Upper lobe of right lung (tissue), 1 donor: ENCODE measurements at places on chromosomes 4 and X.

DNA sequence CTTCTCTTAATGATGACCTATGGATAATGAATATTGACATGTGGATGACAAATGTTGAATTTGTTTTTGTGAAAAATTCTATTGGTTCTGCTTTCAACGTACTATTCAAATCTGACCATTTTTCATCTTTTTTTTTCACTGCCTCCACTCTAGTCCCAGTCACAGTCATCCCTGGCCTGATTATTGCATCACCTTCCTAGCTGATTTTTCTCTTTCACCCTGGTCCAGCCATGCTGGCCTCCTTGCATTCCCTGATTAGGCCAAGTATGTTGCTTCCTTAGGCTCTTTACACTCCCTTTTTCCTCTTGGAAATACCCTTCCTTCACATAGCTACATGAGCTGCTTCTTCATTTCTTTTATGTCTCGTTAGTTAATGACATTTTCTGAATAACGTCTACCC, 58.1 kb upstream of the MAP9 start:
- no peak for DNase-seq

GRCh38 chrX:132270699-132271098, 51.5 kb upstream of the RAP2C start:
- DNase-seq, result no peak

- no peak for DNase-seq
These were observed 173.9 kb downstream of the RTL9 start for GRCh38 chrX:110532581-110532931.

DNA sequence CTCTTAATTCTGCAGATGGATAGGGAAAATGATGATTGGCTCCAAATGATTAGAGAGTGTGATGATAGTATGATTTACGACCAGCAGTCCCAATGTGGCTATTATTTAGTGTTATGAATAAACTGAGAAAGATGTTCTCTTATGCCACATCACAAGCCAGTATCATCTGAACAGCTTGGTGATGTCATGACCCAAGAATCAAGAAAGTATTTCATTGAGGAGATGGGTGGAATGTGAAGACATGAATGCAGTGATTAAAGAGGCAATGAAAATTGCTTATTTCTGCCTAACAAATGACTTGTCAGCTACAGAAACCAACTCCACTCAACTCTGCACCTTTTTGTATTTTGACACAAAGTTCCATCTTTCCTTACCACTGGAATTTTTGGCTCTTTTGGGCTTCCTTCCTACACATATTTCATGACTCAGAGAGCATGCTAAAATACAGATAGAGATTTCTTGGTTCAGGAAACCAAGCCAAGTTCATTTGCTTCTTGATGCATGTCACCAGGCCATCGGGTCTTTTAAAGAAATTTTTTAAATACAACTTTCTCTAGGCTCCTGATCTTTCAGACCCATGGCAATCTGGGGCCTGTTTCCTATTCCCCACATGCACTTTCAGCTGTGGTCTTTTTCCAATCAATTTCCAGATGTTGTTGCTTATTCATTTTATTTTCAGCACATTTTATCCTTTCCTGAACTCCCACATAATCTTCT, 174.2 kb downstream of the HHIP start:
- no peak for DNase-seq

- no peak for DNase-seq
These were observed 1682.3 kb upstream of the TENM3 start for GRCh38 chr4:180560896-180561295.

- no peak for DNase-seq
These were observed 27.4 kb downstream of the ABLIM2 start for GRCh38 chr4:8131210-8131609.

GRCh38 chr4:83083925-83084475, 30.5 kb downstream of the PLAC8 start:
- DNase-seq, result no peak

GRCh38 chr4:22521240-22521639, 5.4 kb upstream of the ADGRA3 start:
- no peak for DNase-seq

GRCh38 chr4:174134361-174134760, 149.1 kb downstream of the FBXO8 start:
- DNase-seq, result no peak

DNA sequence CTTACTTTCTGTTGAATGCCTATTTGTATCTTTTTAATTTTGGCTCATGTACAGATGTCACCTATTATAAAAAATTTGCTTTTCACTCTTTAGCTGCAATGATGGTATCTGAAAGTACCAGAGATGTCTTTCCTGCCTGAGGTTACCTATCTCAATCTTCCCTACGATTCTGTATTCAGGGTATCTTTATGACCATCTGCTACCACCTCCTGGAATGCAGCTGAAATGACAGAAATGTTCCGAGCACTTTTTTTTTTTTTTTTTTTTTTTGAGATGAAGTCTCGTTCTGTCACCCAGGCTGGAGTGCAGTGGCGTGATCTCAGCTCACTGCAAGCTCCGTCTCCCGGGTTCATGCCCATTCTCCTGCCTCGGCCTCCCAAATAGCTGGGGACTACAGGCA, 136.4 kb downstream of the REPS2 start:
- DNase-seq, result no peak

DNA sequence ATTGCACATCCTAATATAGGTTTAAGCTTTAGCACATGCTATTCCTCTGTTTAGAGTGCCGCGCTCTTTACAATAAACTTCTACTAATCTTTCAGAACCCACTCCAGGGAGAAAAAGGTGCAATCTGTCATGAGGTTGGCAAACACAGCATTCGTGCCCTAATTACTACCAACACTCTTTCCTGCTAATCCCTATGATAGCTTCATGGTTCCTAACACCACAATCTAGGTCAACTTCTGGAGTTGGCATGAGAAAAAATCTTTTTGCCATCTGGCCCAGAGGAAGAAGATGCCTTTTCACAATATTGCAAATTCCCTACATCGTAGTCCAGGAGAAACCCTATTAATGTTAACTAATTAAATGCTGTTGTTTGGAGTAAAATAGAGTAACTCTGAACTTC, 39.6 kb downstream of the TMA16 start:
- no peak for DNase-seq

- no peak for DNase-seq
These were observed 22.8 kb downstream of the GPAT3 start for GRCh38 chr4:83558680-83559079.

- DNase-seq, result peak; percentile 81
These were observed 1.3 kb upstream of the RGS12 start for GRCh38 chr4:3291411-3291968.

DNA sequence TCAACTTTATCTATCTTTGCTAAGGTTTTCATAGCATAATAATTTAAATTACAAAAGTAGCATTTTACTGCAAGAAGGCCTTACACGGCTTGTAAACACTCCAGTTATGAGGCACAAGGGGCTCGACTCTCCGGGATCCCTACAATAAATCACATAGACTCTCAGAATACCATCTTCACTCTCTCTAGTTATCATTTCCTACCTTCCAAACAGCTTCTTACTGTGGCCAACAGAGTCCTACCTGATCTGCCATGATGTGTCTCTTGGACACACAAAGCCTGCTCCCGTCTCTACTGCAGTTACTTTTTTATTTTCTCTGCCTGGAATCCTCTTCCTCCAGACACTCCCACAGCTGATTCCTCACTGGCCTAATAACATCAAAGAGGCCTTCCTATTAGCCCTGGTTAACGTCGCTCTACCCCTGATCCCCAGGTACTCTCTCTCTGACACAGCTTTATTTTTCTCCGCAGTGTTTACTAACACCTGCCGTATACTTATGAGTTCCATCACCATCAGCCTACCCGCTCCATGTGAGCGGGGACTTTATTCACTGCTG, 559.6 kb upstream of the DIPK2B start:
- no peak for DNase-seq

DNA sequence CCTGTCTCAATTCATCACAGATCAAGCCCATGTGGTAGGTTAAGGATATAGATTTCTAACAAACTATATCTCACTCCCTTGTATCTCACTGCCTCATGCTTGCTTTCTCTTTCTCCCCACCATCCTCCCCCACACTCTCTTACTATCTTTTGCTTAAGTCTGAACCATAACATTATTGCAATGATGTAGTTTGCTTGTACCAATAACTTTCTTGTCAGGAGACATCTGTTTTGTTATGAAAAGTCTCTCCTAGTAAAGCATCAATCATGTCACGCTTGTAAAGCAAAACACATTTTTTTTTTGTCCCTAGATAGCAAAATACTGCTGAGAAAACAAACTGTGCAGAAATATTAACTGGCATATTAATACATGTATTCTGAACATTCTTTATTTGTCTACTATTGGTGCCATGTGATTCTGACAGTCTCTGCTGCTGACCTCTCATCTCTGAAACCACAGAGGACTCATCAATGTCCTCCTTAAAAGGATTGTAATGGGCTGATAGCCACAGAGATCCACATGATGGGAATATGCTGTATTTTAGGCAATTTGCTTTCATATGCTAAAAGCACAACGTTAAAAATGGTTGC, 217.5 kb downstream of the VEGFC start:
- no peak for DNase-seq

GRCh38 chrX:48468247-48468671, 1.8 kb downstream of the SLC38A5 start:
- no peak for DNase-seq

DNA sequence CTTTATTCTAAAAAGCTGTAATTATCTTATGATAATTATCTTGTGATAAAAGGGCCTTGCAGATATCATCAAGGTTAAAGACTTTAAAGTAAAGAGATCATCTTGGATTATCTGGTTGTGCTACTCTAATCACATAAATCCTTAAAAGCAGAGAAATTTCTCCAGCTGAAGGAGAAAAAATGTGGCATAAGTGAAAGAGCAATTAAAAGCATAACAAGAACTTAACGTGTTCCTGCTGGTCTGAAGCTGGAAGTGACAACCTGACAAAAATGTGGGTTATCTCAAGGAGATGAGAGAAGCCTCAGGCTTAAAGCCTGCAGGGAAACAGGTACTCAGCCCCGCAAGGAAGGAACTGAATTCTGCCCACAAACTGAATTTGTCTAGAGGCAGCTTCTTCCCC, 449.1 kb upstream of the NDST4 start:
- DNase-seq, result no peak

GRCh38 chr4:80094191-80094590, 21.2 kb upstream of the ANTXR2 start:
- no peak for DNase-seq

- no peak for DNase-seq
These were observed 246.4 kb upstream of the SLC7A11 start for GRCh38 chr4:138488533-138488932.

DNA sequence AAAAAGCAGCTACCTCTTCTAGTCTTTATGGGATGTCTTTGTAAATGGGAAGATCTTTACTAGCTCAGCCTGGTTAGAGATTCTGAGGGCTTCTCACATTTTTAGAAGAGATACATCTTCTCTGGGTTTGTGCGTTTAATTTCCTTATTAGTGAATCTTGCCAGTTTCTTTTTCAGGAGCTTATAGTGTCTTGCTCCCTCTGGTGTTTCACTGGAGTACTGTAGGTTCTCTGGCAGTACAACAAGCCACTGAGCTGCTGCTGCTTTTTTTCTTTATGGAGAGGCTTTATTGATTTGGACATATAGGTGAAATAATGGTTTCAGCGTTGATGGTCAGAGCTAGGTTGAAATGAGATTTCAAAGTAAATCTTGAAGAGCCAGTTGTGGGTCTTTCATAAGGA, 82.9 kb downstream of the LAS1L start:
- no peak for DNase-seq

- no peak for DNase-seq
These were observed 19.9 kb downstream of the TMEM164 start for GRCh38 chrX:110022599-110023448.

DNA sequence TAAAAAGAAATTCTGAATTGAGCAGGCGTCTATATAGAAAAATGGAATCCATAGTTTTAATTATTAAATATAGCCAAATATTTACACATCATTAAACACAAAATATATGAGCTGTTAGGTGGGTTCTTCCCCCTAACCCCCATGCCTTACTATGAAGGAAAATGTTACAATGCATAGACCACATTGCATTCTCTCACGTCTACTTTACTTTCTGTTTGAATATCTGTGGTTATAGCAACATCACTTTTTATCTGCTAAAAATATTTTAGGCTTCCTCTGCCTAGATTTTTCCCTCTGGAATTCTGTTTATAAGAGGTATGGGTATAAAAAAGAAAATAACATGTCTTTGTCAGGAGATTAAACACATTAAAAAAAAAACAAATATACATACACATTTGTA, 73.1 kb downstream of the MAML3 start:
- DNase-seq, result no peak

- DNase-seq, result no peak
These were observed 51.7 kb upstream of the VEGFC start for GRCh38 chr4:176844448-176844847.

- no peak for DNase-seq
These were observed 155.5 kb upstream of the PSAPL1 start for GRCh38 chr4:7590189-7590588.

DNA sequence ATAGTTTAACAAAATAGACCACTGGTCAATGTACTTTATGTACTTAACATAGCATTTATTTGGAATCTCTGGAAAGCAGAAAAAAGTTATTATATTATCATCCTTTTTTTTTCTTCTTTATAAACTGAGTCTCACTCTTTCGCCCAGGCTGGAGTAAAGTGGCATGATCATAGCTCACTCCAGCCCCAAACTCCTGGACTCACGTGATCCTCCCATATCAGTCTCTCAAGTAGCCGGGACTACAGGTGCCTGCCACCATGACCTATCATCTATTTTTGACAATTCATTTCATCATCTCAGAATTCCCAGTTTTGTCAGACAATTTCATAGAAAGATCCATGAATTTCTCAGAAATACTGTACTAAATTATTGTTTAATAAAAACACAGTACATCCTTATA, 12.7 kb downstream of the RAB28 start:
- DNase-seq, result no peak

DNA sequence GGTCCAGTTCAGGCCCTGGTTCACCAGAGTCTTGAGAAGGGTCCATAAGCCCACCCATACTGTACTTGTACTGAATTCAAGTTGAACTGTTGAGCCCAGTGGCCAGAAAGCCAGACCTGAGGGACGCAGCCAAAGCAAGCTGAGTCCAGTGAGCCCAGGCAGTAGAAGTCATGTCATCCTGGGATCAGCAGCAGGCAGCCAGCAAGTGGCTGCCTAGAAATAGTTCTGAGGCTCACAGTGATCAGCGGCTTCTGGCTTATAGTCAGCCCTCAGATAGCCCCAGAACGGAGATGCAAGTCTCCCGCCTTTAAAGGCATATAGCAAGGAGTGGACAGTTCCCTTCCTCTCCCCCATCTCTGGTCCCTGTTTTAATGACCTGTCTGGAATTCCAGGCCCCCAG, 347.1 kb downstream of the FBXW7 start:
- no peak for DNase-seq

- no peak for DNase-seq
These were observed 66.8 kb upstream of the PLS3 start for GRCh38 chrX:115494161-115494560.

DNA sequence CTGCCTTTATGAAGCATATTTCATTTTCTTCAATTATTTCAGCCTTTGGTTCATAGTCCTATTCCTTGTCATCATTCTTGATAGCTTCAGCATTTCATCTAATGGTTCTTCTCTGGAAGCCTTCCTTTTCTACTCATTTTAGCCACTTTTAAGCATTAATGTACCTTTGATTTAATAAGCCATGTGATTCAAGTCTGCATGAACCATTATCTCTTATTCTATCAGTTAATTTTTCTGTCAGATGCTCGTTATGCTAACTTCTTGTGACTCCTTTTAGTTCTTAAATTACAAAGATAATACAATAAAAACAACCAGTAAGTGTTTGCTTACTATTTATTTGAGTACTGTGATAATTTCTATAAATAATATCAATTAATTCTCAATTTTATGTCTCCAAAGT, 210.1 kb upstream of the MAB21L2 start:
- no peak for DNase-seq

GRCh38 chr4:88792821-88793220, 95.2 kb upstream of the NAP1L5 start:
- no peak for DNase-seq
